ENCODE measurements at places on chromosomes 16 and 17. TPM values are rescaled to one million over a fixed set of nuclear protein-coding genes. Genes with fewer than 3 reads are reported as not detected.

DLX3 gene
- total RNA-seq, result 0.22 TPM

ATP2A3 gene
- 13.8 TPM for total RNA-seq

TBC1D16 gene
- 46.9 TPM for total RNA-seq

CIAO2B gene
- total RNA-seq, result 69.7 TPM

KLHL10 gene
- not detected for total RNA-seq

CD79B gene
- total RNA-seq, result 5.3 TPM

CDH3 gene
- total RNA-seq, result 10.2 TPM

KRTAP2-4 gene
- not detected for total RNA-seq

KRT36 gene
- not detected for total RNA-seq

TMEM92 gene
- 0.53 TPM for total RNA-seq

TMEM97 gene
- 21.8 TPM for total RNA-seq

ODAD4 gene
- 2.9 TPM for total RNA-seq

MEIOB gene
- not detected for total RNA-seq

OR1A1 gene
- total RNA-seq, result not detected

USP43 gene
- 0.18 TPM for total RNA-seq

MYL4 gene
- 3.9 TPM for total RNA-seq

SECTM1 gene
- 22.2 TPM for total RNA-seq

IL21R gene
- 1.7 TPM for total RNA-seq

MC1R gene
- 5.8 TPM for total RNA-seq

B4GALNT2 gene
- 0.13 TPM for total RNA-seq

PERCC1 gene
- total RNA-seq, result not detected

MYH1 gene
- not detected for total RNA-seq

RAB37 gene
- 3.6 TPM for total RNA-seq

KRTAP3-2 gene
- total RNA-seq, result not detected

FA2H gene
- 52.2 TPM for total RNA-seq

PRSS21 gene
- 0.40 TPM for total RNA-seq

GNPTG gene
- 82.2 TPM for total RNA-seq

ERAL1 gene
- total RNA-seq, result 23.0 TPM

SPNS1 gene
- total RNA-seq, result 22.5 TPM

EFCAB13 gene
- 24.5 TPM for total RNA-seq

DPEP2 gene
- 4.4 TPM for total RNA-seq

KIF18B gene
- total RNA-seq, result 0.40 TPM
